Stimulated activated CD4-positive, alpha-beta T cell treated with anti-CD3 and anti-CD28 coated beads, Interleukin-12 subunit alpha, Interleukin-12 subunit beta, amount 100 ng/mL, for 24 hours (primary cell): ENCODE measurements at places on chromosomes 1 and 21.

DNA sequence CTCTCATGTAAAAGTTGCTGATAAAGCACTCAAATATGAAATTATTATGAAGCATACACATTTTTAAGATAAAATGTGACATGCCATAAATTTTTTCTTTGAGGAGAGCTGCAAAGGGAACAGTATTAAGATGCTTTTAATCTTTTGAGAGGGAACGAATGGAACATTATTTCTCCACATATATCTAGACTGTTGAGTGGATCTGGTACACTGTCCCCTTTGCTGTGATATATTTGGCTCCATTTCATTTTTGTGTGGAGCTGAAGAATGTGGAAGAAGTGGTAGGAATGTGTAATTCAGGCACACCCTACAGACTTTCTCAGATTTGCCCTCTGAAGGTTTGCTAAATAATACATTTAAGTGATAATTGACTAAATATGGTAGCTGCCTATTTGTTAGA lies 31.7 kb downstream of the PGM1 start:
- no peak for DNase-seq

DNA sequence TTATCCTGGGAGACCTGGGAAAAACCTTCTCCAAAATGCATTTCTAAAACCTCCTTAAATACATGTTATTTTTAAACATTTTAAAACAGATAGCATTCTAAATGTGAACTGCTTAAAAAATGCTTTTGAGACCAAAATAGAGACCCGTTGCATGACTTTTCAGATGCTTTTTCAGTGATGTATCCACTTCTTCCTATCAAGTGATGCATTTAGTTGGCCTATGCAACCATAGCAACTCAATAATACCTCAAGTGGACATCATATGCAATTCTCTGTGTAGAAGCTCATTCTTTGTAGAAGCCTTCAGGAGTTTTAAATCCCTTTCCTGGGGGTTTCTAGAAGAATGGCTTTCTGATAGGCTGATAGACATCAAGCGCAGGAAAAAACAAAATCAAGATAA lies 94.5 kb upstream of the RAVER2 start:
- DNase-seq, result no peak

DNA sequence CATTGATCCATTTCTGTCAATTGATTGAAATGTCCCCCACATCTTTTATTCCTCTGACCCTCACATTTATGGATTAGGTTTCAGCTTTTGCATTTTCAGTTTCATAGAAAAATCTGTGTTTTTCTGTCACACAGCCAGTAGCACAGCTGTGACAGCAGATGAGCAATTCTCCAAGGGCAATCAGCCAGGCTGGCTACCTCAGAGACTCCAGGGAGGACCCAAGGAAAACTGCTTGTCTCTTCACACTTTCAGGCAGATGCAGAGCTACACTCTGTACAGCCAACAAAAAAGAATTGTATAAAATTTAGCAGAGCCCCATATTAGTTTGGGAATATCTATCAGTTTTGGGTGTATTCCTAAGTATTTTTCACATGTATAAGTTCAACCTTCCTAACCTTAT lies 257.2 kb downstream of the LRRC7 start:
- no peak for DNase-seq

GRCh38 chr1:8026976-8027747 lies 1.1 kb upstream of the ERRFI1 start:
- DNase-seq, result no peak

DNA sequence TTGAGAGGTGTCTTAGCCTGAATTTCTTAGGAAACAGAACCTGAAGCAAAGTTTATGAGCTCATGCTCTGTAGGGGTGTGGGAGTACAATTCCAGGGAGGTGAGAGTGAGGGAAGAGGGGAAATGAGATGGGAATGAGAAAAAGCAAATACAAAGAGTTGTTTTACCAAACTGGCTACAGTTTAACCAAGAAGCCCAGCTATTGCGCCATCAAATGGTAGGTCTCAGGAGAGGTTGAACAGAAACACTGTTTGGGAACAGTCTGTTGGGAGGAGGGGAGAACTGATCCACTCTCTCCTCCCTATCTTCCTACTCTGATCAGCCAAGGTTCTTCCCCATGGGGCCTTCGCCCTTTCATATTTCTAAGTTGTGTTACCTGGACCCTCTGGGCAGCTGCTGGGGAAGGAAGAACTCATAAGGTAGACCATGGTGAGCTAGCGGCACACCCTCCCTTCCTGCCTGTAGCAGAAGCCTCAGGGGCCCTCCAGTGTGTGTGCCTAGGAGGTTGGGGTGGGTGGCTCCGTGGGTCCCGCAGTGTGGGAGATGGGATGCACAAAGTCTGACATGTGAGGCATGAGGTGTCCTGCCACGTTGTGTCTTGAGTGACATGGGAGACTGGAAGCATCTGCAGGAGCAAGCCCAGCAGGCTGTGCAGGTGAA lies 120.5 kb downstream of the UCK2 start:
- no peak for DNase-seq
